ENCODE measurements at places on chromosomes 3 and 15.

DNA sequence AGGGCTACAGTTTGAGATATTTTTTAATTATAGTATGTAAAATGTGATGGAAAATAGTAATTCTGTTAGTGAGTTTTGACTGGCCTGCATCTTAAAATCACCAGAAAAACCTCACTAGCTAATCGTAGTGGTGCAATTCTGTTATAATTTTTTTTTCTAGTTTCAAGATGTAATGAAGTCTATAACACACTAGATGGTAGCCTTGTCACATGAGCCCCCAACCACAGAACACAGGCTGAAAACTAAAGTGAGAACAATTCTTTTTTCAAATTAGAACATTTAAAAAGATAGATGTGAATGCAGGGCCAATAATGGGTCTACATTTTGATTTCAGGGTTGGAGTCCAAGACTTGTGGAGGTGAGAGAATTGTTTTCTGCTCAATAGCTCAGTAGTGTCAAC, 83.3 kb upstream of the KCNH8 start:
- DNase-seq, result peak; percentile 23

GRCh38 chr3:170064108-170064507, 26.3 kb downstream of the GPR160 start:
- DNase-seq, result no peak

DNA sequence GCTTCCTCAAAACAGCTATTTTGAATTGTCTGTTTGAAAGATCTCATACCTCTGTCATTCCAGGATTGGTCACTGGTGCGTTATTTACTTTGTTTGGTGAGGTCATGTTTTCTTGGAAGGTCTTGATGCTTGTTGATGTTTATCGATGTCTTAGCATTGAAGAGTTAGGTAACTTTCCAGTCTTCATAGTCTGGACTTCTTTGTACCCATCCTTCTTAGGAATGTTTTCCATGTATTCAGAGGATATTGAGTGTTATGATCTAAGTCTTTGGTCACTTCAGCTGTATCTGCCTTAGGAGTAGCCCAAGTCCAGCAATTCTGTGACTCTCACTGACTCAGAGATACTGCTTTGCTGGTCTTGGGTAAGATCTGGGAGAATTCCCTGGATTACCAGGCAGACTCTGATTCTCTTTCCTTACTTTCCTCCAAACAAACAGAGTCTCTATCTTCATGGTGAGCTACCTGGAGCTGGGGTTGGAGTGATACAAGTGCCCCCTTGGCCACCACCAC, 398.6 kb downstream of the ZIC4 start:
- DNase-seq, result no peak

DNA sequence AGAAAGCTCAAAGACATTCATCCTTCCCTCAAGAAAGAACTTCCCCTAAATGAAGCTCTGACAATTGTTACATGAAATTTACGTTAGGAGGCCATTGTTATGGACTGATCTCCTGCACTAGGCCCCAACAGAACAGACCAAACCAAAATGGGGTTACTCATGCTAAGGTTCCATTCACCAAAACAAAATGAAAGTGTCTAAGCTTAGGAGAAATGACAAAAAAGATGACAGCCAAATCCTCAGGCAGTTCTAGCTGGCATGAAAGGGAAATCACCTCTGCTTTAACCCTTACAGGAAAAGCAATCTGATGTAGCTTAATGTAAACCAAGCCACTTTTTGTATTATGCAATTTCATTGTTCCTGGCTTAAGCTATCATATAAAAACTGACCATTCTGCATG, 271.2 kb downstream of the MAGI1 start:
- DNase-seq, result no peak

DNA sequence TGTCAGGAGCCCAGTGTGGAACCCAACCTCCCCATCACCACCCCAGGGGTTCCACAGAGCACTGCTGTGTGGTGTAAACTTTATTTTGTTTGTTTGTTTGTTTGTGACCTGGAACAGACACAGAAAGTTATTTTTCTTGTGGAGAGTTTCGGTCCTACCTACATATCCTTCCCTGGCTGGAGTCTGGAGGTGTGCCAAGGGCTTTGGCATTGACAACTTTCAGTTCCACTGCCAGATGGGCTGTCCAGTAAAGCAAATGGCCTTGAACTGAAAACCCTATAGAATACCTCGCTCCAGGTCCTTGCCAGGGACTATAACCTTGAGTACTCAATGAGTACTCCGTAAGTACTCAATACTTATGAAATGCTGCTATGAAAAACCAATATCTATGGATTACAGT, 103.5 kb downstream of the MITF start:
- no peak for DNase-seq

DNA sequence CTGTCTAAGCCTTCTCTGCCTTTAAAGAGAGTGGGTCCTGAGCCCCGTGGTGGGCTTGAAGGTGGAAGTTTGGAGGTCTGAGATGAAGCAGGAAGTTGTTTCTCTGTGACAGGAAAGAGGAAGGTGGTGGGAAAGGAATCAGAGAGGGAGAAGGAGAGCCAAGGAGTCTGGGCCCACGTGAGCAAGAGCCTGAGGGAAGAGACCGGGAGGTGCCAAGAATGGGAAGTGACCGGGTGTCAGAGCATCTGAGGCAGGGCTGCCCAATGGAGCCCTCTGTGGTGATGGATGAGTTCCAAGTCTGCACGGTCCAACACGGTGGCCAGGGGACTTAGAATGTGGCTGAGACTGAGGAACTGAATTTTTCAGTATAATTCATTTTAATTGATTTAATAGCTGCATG, 24.6 kb downstream of the ALDH1L1 start:
- DNase-seq, result no peak

DNA sequence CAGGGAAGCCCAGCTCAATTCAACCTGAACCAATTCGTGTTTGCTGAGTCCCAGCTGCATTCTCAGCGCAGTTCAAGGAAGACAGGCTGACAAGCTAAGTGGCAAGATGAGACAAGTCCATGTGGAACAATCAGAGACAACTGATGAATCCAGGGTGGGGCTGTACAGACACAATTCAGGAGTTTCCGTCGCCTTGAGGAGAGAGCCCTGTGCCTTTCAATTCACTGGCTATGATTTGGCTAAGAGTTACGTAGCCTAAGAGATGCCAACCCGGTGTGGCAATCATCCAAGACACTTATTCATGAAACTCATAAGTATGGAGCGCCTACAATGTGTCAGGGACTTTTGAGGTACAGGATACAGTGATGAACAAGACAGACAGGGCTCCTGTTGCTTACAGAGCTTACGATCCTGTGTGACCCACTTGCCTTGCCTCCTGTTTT, 15.5 kb upstream of the ZBED2 start:
- no peak for DNase-seq

DNA sequence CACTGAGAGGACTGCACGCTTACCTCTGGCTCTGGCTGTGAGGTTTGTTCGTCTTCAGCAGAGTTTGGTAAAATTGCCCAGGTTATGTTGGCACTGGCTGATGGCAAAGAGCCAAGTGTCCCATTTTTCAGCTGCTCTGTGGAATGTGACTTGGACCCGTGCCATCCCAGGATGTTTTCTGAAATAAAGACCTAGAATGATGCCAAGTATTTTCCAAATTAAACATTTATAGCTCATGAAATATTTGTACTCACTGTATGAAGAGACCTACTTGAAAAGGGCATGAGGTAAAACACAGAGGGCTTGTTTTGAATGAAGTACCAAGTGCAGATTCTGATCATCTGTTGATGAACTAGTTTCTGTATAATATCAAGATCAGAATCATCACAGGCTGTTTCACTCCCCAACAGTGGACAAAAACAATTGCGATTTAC, 200.5 kb downstream of the STT3B start:
- no peak for DNase-seq

DNA sequence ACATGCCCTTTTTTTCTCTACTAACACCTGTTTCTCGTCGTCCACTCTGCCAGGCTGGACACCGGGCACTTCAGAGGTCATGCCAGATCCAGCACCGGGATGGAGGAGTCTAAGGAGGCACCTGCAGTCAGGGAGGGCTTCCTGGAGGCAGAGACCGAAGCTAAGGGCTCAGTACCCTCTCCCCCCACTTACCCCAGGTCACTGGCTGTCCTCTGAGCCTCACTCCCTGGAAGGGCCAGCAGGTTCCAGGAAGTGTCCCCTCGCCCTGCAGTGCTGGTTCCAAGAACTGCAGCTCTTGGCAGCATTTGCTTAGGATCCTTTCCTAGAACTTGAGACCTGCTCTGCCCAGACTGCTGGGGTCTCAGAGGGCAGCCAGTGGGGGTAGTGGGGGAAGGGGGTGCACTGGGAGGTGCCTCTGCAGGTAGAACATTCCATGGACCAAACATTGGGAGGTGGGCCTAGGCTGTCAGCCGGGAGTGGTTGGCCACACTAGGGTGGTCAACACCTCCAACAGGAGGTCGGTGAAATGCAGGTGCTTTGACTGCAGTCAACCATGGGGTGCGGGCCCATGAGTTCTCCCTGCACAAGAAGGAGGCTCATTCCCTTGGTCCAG, 11.3 kb downstream of the CISH start:
- DNase-seq, result no peak

DNA sequence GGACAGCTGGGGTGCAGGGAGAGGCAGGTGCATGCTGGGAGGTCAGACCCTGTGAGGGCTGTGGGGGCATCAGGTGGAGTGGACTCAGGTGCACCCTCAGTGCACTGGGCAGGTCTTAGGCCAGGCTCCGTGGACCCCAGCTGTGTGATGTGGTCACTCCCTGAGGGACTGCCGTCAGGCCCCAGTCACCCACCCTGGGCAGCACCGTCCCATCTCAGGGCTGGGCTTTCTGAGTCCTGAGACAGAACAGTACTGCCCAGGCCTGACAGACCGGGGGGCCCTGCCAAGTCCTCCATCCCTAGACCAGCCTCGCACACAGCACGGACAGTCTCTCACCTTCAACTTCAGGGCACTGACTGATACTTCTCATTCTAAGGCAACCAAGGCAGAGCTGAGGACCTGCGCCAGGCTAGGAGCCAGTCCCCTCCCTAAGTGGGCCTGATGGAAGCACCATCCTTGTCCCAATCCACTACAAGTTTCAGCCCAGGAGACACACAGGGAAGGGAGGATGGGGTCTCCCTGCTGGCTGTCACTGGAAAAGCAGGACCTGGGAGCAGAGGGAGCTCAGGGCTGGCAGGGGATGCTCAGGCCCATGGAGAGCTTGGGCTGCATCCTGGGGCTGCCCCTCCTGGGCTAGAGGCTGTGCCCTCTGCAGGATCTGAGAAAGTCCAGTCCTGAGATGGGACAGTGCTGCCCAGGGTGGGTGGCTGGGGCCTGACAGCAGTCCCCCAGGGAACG, 86.3 kb downstream of the LMLN start:
- DNase-seq, result no peak

- DNase-seq, result no peak
Observed at GRCh38 chr3:18044191-18044590, 301.8 kb upstream of the TBC1D5 start.

- DNase-seq, result no peak
Observed at GRCh38 chr3:4898454-4899313, 80.6 kb upstream of the BHLHE40 start.

GRCh38 chr3:29202378-29202777, 78.5 kb upstream of the RBMS3 start:
- no peak for DNase-seq

- peak; percentile 99 for DNase-seq
Observed at GRCh38 chr3:39383881-39384664, 903 bp downstream of the SLC25A38 start.

DNA sequence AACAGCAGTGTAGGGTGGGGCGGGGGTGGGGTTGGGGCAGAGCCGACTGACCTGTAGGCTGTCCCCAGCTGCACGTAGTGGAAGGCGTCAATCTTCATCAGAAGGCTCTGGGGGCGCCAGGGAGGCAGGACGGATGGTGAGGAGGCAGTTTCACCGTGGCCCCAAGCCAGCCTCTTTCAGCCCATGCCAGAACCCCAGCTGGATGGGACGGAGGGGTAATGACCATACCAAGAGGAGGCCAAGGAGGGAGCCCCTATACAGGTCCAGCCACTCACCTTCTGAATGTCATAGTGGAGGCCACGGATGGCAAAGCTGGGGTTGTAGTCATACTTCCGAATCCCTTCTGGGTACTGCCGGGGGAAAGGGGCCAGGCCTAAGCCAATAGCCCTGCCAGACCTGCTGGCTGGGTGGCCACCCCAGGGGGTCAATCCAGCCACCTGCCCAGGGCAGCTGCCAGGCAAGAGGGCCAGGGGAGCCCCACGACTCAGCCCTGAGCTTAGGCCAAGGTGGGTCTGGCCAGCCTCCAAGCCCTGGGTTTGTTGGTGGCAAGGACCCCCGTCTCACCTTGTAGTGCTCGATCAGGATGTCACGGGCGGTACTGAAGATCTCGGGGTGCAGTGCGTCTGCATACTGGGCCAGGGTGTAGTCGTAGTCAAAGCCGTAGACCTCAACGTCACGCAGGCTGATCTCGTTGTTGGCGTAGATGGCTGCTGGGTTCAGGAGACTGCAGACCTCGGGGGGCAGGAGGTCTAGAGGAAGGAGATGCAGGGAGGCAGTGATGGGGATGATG, 4.9 kb downstream of the NT5DC2 start:
- DNase-seq, result no peak

DNA sequence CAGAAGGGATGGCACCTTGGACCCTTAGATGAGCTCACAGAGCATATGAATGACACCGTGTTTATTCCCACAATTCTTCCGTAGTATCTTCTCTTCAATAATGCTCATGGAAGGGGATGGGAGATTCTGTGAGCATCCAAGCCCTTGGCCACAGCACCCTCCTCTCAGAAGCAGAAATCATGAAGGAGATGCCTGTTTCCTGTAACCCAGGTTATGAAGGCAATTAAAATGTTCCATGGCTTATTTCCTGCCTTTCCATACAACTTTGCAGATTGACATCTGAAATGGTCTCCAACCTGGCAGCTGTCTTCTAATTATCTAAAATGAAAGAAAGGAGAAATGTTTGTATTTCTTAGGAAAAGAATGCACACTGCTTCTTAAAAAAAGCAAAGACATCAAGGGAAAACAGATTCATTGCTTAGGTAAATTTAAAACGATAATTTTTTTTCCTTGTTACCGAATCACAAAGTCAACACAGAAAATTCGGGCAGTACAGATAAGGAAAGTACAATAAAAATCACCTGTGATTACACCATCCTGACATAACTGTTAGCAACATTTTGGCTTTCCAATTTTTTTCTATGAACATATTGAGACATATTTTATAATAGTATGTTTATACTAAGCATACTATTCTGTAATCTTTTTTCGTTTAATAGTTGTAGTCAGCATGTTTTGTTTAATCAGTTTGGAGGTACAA, 128.5 kb downstream of the SQOR start:
- no peak for DNase-seq

GRCh38 chr15:48798319-48798718, 12.6 kb downstream of the CEP152 start:
- DNase-seq, result peak; percentile 70

All from D341Med (cell line).